T-helper 9 cell (primary cell): ENCODE measurements at places on chromosomes 16 and 17.

DNA sequence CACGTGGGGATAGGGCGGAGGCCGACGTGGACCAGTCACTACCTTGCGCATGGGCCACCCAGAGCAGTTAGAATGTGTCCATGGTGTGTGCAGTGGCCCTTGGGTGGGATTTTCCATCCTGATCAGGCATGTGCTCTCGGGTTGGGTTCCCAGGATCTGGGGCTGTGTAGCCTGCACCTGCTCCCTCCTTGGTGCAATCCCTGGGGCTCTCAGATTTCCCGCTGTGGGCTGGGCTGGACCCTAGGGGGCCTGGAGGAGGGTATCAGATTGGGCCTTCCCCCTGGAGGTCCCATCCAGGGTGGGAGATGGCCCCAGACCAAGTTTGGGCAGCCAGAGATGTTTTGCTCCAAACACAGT lies 1.3 kb downstream of the SMTNL2 start:
- no peak for DNase-seq

DNA sequence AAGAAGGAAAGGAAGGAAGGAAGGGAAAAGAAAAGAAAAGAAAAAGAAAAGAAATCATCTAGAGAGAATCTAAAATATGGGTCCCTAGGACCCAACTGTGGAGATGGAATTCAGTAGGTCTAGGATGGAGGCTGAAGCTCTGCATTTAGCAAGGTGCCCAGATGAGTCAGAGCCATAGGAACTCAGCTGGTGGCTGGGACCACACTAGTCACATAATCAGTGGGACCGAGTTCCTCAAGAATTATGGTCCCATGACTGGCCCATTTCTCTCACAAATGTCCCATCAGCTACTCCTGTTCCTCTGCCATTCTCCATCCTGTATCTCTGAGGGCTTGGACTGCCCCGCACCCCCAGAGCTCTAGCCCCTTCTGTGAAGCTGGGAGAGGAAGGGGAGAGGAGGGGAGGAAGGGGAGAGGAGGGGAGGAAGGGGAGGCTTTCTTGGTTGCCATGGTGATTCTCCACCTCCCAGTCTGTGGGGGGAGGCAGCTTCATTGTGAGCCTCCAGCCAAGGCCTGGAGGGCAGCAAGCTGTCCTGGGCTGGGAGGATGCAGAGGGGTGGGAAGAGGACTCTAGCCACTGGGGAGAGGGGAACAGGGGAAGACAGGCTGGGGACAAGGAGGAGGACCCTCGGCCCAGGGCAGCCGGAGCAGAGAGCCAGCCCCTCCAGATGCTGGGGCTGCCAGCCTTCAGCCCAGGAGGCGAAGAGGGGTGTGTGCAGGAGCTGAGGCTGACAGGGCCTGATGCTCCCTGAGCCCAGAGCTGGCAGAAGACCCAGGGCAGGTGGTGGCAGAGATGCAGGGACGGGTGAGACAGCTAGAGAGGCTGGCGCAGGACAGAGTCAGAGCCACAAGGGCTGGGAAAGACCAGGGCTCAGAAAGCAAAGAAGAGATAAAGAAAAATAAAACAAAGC lies 37.8 kb upstream of the LHX1 start:
- no peak for DNase-seq

GRCh38 chr16:11498683-11499082 lies 88.0 kb downstream of the LITAF start:
- no peak for DNase-seq

DNA sequence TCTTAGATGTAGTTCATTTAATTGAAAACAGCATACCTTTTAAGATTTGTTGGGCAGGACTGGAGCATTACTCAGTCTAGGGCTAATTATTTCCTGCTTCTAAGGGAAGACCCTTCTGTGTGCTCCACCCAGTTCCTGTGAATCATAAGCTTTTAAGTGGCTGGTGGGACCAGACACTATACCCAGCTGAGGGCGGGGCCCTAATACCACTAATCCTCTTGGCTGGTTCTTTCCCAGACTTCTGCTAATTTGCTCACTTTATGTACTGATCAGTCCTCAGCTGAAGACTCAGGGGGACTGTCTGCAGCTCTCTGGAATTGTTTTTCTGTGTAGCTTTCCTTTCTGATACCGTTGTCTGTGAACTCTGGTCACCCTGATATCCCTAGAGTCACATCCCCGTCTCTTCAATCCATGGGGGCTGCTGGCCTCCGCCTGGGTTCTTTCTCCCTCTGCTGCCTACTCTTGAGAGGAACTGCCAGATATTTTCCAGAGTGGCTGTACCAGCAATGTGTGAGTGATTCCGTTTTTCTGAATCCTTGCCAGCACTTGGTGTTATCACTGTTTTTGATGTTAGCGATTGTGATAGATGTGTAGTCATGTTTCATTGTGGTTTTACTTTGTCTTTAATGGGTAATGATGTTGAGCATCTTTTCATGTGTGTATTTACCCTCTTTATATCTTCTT lies 35.1 kb downstream of the MFSD11 start:
- DNase-seq, result peak; percentile 49

DNA sequence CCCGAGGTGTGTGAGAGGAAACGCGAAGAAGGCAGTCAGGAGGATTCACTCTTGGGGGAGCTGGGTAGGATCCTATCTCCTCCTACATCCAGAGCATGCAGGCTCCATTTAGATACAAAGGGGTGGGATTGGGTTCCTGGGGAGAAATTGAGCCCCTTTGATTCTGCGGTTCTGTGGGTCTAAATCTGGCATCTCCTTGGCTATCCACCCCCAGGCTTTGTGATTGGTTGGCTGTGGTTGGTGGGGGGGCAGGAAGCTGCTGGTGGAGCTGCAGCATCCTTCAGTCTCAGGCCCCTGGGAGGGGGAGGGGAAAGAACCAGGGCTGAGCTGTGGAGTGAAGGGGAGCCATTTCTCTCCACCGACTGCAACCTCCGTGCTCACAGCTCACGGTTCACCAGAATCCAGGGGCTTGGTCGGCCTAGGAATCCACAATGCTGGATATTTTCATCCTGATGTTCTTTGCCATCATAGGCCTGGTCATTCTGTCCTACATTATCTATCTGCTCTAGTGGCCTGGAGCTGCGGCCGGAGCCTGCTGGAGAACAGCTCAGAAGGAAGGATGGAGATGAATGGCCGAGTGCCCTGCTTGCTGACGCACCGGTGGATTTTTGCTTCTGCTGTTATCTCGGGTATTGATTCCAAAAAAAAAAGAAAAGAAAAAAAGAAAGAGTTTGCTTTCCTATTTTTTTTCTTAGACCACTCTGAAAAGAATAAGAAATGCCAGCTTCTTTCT lies at the start of gene LASP1NB:
LASP1NB (plus strand) TSS at position 352 of the 733 bp plus-strand sequence.
- DNase-seq, result no peak

- no peak for DNase-seq
Measured at GRCh38 chr17:36030956-36031355, 13.2 kb upstream of the CCL23 start.

- no peak for DNase-seq
Measured at GRCh38 chr17:79160980-79161636, 86.5 kb downstream of the ENGASE start.

- DNase-seq, result peak; percentile 31
Measured at GRCh38 chr17:47789611-47790561, 31.7 kb downstream of the OSBPL7 start.

DNA sequence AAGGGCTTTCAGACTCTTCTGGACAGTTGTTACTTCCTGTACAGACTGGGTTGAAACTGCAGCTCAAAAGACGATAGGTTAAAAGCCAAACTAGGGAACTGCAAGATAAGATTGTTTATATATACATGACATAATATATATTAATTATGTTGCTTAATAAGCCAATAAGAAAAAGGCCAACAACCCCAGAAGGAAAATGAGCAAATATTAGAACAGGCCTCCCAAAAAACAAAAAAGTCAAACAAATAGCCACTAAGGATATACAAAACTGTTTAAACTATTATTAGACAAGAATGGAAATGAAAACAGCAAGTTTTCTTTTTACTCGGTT lies 495 bp upstream of the CMTR2 start:
- DNase-seq, result no peak
